ENCODE measurements at places on chromosomes 16 and 17. TPM values are rescaled to one million over a fixed set of nuclear protein-coding genes. Genes with fewer than 3 reads are reported as not detected.

ATP2A1 gene
- under 0.01 TPM for total RNA-seq

SPATA22 gene
- total RNA-seq, result 0.28 TPM

INCA1 gene
- under 0.01 TPM for total RNA-seq

MEIOB gene
- total RNA-seq, result not detected

LITAFD gene
- not detected for total RNA-seq

MYL4 gene
- total RNA-seq, result not detected

CCL11 gene
- not detected for total RNA-seq

KCNH6 gene
- total RNA-seq, result 0.28 TPM

CHD9NB gene
- total RNA-seq, result 1.1 TPM

OR3A2 gene
- not detected for total RNA-seq

CIBAR2 gene
- total RNA-seq, result 0.18 TPM

GSG1L gene
- not detected for total RNA-seq

GPRC5C gene
- not detected for total RNA-seq

ITGAX gene
- 0.18 TPM for total RNA-seq

CD300LB gene
- not detected for total RNA-seq

KIF19 gene
- not detected for total RNA-seq

KIF2B gene
- not detected for total RNA-seq

ATP6V0D1 gene
- total RNA-seq, result 112 TPM

ZPBP2 gene
- total RNA-seq, result not detected

MARVELD3 gene
- not detected for total RNA-seq
